Suprapubic skin (tissue), 4 donors: ENCODE measurements at places on chromosomes 2 and 18. TPM values are rescaled to one million over a fixed set of nuclear protein-coding genes. Genes with fewer than 3 reads are reported as not detected.

Gene IL1R2
- 103 TPM for total RNA-seq

Gene DLX2
- total RNA-seq = 0.30 TPM

Gene GALNT14
- 3.2 TPM for total RNA-seq

DNA sequence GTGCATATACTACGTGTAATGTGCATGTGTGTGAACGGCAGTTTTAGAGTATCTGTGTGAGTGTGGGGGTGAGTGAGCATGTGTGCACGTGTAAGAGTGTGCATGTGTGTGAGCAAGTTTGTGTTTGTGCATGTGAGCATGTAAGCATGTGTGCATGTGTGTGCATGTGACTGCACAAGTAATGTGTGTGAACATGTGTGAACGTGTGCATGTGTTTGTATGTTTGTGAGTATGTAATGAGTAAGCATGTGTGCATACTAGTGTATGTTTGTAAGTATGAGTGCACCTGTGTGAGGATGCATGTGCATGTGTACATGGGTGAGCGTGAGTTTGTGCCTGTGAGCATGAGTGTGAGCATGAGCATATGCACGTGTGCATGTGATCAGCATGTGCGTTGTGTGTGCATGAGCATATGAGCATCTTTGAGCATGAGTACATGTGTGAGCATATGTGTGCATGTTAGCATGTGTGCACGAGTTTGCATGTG, 90.7 kb downstream of the ZNF516 start:
- no peak for DNase-seq

- DNase-seq = no peak
Measured at GRCh38 chr2:8171608-8172007, 510.2 kb upstream of the ID2 start.

DNA sequence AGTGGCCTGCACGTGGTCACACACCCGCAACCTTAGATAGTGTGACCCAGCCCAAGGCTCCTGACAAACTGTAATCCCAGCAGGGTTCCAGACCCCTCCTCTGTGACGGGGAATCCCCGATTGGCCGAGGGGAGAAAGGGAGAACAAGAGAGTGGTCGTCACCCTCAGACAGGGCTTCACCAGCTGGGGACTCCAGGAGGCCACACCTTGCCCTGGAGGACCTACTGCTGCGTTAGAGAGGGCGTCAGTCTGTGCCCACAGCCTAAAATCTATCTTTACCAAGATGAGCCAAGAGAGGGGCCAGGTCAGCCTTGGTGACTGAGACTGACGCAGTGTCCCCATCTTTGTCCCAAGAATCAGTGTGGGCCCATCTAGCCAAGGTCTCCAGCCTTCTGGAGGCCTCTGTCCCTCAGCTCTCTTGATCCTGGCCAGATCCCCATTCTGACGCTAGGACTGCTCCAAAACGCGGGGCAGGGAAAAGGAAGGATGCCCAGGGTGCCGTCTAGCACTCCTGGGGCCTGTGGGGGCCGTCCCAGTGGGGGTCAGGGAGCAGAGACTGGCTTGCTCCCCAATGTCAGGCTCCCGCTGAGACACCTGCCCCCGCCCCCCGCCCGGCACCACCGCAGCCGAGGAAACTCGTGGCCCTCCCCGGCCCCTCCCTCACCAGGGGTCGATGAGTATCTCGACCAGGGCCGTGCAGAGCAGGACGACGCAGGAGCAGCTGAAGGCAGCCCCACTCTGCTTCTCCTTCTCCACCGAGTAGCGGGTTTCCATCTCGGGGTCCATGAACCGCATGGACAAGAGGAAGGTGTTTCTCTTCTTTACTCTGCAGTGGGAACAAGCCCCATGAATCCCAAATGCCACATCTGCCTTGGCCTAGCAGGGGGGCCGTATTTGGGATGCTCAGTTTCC, 40.9 kb downstream of the CENPO start:
- DNase-seq = no peak
